ENCODE measurements at places on chromosomes 7 and 10.

DNA sequence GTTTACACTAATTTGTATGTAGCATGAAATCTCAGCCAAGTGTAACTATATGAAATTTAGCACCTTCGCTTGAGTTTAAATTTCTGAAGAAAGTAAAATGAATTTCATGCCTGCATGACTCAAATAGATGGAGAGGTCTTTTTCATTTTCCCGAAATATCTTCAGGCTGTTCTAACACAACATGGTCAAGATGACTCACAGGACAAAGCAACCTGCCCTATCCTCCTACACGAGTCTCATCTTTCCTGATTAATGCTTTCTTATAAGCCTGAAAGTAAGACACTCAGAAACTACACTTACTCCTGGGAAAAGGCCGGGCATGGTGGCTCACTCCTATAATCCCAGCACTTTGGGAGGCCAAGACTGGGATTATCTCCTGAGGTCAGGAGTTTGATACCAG, 41.2 kb downstream of the CH25H start:
- no peak for DNase-seq

DNA sequence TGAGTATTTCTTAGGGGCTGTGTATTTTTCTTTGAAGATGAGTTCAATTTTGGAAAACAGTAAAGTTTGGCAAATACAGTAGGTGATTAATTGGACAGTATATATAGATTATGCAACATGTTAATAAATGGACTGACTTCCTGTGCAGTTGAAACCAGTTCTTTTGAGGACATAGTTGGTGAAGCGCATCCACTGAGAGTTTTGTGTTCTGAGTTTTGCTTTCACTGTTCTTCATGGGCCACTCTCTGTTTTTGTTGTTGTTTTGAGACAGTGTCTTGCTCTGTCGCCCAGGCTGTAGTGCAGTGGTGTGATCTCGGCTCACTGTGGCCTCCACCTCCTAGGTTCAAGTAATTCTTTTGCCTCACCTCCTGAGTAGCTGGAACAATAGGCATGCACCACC, 109.0 kb downstream of the SDHAF3 start:
- no peak for DNase-seq

DNA sequence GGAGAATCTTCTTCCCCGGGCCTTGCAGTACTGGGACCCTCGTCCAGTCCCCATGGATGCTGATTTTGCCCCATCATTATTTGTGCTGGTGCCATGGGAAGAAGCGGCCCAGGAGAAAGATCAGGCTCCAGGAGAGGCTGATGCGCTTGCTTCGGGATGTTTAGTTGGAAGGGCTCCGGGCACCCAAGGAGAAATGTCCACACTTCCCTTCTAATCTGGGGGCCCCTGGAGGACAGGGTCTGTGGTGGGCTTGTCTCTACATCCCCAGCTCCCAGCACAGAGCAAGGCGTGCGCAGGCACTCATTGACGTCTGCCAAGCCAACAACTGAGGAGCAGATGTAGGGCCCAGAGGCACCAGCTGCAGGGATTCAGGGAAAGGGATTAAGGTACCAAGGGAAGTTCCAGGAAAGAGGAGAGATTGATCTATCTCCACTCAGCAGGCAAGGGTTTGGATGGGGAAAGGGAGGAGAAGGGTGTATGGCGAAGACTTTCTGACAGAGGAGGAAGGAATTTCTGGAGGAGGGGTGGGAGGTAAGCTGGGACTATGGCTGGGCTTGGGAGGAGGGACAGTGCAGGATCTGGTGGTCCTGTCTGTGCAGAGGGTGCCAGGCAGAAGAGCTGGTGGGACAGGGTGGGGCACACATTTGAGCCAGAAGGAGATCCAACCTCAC, 38.7 kb upstream of the LEP start:
- DNase-seq = no peak

DNA sequence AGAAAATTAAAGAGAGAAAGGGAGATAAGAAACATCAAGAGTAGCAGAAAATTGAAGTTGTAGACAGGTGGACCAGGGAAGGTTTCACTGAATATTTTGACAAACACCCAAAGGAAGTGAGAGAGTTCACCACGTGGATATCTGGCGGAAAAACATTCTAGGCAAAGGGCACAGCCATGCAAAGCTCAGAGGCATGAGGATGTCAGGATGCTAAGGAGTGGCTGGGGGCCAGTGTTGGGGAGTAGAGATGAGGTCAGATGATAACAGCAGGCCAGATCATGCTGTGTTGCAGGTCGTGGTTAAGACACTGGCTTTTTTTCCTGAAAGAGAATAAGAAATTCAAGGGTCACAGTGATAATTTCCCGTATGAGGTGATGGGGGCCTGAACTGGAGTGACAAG, 181.9 kb downstream of the DGKI start:
- DNase-seq = no peak

GRCh38 chr7:151984612-151985011, 28.4 kb downstream of the GALNTL5 start:
- DNase-seq = no peak

- peak; percentile 32 for DNase-seq
These were observed 94.2 kb downstream of the NKX6-2 start for GRCh38 chr10:132691711-132692153.

- DNase-seq = no peak
These were observed 145.0 kb upstream of the ZMIZ1 start for GRCh38 chr10:78923647-78924318.

- no peak for DNase-seq
These were observed 2.0 kb upstream of the PARD3 start for GRCh38 chr10:34817054-34817453.

DNA sequence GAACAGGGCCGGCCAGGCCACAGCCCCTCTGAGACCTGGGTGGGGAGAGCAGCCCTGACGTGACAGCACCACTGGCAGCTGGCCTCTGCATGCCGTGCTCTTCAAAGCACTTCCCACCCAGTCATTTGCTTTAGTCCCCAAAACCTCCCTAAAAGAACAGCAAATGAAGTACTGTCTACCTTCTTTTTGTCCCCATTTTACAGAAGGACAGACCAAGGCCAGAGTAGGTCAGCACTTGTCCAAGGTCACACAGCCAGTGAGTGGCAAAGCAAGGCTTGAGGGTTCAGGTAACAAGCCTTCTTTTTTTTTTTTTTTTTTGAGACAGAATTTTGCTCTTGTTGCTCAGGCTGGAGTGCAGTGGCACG, 15.1 kb downstream of the ATP6V1F start:
- no peak for DNase-seq

DNA sequence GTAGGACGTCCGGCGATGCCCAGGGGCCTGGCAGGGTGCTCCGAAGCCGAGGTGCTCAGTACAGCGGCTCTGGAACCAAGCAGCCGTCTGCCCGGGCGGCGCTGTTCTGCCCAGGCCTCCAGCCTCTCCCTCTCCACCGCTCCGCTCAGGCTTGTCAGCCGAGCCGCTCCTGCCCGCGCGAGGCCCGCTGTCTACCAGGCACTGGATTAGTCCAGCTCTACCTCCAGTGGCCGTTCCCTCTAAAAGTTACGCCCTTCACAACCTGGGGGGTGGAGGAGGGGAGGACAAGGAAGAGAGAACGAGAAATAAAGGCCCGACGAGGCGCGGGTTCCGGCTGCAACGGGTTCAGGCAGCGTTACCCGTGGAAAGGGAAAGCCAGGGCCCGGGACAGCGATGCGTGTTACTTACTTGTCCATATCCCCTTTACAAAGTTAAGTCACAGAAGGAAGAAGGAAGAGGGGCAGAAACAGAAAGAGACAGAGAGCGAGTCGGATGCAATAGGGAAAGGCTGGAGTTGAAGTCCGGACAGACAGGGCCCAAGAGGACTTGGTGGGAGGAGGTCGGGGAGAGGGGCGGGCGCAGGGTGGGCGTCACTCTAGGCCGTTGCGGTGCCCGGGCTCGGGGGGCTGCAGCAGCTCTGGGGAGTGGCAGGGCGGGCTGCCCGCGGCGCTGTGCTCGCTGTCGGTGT, 2.8 kb downstream of the SP8 start:
- no peak for DNase-seq

DNA sequence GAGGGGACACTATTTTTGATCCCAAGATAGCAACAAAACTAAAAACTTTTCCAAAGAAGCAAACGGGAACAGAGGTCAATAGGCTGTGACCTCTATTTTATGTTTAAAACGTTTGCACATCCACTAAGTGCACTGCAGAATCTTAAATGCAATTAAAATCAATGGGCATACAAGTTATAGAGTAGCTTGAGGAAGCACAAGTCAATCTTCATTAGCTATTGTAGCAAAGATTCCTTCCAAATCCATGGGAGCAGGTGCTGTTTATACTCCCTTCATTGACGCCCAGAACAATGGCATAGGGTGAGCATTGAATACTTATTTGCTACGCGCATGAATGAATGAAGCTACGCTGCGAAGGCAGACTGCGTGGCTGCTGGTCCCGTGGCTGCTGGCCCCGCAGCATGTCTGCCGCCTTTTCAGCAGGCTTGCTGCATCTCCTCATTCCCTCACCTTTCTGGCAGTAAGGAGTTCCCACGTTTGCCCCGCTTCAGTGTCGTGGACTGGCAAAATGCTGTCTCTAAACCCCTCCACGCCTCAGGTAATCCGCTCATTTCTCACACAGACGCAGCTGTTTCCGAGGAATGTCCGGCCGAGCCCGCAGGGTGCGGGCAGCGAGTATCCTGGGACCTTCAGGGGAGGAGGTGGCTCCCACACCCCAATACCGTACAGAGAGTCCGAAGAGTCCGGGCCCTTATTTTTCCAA, 754 bp upstream of the PHYHIPL start:
- peak; percentile 32 for DNase-seq

- DNase-seq = peak; percentile 91
These were observed at the start of gene VGF for GRCh38 chr7:101165075-101165957. Gene VGF, minus strand, starts transcription at chr7:101165569. Its CDS starts 726 bp downstream, at chr7:101164843.
